Stimulated activated CD4-positive, alpha-beta T cell treated with anti-CD3 and anti-CD28 coated beads, Interleukin-4, amount 100 ng/mL, for 1 hour (primary cell): ENCODE measurements at places on chromosomes 13 and 19.

- no peak for DNase-seq
Measured at GRCh38 chr19:49543032-49543431, 15.2 kb downstream of the RCN3 start.

DNA sequence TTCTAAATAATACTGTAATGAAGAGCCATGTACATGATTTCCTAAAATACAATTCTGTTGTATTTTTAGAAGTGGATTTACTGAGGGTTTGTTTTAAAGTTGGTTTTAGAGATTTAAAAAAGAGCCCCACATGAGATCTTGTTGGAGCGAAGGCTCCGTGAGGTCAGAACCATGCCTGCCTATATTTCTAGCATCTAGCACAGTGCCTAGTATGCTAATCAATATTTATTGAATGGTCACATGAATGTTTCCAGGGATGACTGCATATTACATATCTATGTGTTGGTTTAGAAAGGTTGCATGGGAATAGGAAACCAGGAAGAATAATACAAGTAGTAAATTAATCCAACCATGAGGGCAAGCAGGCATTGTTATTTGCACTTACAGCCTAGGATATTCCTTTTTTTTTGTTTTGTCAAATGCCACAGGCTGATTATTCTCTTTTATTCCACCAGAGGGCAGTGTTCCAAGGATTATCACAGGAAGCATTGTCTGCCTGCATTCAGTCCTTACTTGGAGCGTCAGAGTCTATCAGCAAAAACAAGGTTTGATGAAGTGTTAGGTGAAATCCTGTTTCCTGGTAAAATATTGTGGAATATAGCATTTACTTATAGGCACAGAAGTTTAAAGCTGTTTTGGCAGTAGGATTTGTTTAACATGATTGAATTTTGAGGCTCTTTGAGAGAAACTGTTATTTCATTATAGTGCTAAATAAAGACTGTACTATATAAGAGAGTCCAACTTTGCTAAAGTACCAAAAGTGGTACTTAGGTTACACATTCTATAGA, 46.8 kb downstream of the COG3 start:
- no peak for DNase-seq

DNA sequence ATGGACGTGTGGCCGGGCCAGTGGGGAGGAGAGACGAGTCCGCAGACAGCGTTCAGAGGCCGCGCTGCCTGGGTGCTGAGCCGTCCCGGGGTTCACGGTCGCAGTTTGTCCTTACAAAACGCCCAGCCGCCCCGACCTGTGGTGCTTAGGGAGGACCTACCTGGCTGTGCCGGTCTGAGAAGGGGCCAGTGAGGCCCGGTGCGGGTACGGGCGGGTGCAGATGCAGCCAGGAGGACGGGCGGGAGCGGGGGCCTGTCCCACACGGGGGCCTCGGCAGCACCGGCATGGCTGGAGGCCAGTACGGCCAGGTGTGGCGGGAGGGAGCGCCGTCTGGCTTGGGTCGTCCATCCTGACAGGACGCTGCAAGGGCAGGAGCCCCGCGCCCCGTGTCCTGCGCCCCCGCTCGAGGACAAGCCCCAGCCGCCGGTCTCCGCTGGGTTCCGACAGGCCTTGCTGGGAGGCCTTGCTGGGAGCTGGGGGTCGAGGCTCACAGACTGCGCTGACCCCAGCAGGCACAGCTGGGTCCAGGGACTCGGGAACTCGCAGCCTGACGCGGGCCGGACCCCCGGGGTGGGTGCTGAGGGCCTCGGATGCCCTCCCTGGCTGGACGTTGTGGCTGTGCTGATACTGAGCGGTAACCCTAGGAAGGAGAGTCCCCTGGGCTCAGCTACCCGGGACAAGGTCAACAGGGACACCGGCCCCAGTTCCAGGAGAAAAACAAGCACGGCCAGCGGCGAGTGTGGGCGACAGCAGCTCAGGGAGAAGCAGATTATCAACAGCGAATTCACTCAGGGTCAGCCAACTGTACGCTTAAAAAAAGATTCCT, 5.3 kb upstream of the PROZ start:
- peak; percentile 25 for DNase-seq

DNA sequence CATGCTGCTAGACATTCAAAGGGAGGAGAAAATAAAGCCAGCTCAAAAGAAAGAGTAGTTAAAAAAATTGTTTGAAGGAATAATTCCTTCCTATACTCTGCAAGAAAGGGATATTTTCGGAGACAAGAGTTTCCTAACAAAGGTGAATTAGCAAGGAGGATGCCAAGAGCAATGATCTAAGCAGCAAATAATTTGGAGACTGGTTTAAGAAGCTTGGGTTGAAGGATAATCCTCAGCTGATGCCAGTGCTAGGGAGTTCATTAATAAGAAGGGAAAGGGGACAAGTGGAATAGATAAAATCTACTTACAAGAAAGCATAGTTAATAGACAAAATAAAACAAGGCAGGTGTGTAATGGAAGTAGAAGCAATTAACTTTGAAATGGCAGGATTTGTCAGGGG, 372.3 kb downstream of the NDFIP2 start:
- no peak for DNase-seq

DNA sequence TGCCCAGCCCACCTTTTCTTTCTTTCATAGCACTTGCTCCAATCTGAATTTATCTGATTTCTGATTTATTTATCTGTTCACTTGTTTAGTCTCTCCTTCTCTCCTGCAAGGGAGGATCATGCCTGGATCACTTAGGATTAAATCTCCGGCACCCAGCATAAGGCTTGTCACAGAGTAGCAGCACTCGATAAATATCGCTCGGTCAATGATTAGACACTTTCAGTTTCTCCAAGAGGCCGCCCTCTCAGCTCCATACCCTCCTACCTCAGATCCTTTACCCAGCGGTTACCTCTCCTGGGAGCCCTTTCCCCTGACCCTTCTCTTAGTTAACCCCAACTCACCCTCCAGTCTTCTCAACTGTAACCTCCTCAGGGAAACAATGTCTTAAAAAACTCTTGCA, 1.4 kb downstream of the CLIP3 start:
- no peak for DNase-seq

DNA sequence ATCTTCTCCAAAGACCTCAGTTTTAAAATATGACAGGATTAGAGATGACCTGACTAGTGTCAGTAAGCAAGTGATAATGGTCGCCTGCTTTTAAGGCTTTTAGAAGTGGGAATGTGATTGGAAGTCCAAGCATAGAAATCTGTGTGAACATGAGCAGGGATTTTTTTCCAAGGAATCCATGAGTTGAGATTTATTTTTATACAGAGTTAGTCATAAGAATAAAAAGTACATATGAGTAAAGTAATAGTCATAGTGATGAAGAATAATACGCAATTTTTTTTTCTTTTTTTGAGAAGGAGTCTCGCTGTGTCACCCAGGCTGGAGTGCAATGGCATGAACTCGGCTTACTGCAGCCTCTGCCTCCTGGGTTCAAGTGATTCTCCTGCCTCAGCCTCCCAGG, 1.6 kb downstream of the ZNF546 start:
- DNase-seq = no peak

GRCh38 chr13:110431425-110432294, 124.6 kb downstream of the COL4A2 start:
- DNase-seq = no peak

GRCh38 chr13:68291595-68291994, 1061.5 kb upstream of the PCDH9 start:
- DNase-seq = no peak

DNA sequence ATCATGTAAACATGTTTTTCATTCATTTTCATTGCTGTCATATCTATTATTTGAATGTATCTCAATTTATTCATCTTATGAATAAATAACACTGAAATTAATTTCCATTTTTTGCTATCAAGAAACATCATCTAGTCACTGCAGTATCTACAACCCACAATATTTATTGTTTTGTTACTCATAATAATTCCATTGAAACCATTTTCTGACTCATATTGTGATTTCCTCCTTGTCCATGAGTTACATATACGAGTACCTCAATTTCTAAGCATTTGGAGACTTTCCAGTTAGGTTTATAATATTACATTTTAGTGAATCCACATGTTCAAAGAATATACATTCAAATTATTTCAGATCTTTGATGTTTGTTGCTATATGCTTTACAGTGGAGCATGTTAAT, 1524.0 kb downstream of the SLITRK1 start:
- DNase-seq = no peak

DNA sequence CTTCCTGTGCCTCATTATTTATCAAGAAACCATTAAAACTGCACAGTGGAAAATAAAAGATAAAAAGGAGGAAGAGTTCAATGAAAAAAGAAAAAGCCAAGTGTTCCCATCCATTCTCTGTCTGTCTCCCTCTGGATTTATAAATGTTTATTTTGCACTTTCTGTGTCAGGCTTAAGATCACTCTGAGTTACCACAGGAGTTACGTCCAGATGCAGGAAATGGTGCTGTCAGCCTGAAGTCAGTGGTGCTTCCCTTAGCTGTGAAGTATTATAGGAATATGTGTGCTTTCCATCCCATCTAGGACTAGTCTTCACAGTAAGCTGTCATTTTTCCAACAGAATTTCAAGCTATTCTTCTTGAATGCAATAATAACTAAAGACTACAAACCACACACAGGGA, 420.2 kb downstream of the KCTD12 start:
- DNase-seq = no peak

DNA sequence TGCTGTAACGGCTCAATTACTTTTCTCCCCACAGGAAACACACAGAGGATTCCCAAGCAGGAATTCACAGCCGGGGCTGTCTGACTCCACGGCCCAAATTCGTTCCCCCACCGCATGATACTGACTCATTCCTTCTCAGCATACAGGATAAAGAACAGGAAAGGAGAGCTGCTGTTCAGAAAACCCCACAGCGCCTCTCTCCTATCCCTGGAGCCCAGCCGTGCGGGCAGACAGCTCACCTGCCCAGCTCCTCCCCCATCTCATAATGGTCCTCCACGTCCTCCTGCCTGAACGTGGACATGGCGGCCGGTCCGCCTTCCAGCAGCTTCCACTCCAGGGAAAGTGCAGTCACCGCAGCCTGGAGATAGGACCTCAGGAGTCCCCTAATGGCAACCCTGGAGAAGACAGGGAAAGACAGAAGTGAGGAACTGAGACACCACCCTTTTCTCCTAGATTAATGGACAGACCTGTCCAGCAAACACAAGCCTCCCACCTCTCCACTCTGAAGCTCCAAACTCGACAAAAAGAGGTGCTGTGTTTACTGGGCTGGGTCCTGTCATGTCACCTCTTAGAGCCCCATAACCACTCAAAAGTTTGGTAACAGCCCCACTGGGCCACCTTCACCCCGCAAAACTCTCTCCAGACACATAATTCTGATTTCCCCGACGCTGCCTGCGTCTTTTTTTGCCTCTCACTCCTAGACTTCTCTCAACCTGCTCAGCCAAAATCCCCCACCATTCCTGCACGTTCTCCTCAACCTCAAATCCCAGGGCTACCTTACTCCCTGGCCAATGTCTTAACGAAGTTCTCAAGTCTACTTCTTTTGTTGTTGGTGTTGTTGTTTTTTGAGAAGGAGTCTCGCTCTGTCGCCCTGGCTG, 1.2 kb downstream of the DAPK3 start:
- no peak for DNase-seq

DNA sequence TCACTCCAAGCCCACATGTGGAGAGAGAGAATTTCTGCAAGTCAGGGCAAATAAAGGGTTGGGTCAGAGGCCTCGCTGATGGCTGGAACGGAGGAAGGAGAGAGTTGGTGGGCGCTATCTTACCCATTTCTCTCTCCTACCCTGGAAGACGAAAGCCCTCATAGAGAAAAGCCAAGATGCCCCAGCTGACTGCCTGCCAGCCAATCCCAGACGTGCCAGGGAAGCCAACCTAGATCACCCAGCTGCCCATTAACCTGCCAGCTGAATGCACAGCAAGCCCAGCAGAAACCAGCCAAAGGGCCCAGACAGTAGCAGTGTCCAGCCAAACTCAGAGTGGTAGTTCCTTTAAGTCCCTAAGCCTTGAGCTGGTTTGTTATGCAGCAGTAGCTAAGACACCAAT, 167.0 kb upstream of the ZNF507 start:
- no peak for DNase-seq

DNA sequence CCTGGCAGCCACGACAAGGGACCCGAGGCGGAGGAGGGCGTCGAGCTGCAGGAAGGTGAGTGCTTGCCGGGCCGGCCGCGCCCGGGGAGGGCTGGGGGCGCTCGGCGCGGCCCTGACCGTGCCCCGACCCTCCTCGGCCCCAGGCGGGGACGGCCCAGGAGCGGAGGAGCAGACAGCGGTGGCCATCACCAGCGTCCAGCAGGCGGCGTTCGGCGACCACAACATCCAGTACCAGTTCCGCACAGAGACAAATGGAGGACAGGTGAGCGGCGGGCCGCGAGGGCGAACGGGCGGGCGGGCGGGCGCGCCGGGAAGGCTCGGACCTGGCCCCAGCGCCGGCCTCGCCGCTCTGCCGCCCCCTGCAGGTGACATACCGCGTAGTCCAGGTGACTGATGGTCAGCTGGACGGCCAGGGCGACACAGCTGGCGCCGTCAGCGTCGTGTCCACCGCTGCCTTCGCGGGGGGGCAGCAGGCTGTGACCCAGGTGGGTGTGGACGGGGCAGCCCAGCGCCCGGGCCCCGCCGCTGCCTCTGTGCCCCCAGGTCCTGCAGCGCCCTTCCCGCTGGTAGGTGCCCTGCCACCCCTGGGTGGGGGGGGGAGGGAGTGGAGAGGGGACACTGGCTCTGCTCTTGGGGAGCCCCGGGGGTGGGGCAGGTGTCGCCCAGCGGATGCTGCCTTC, 816 bp downstream of the USF2 start:
- peak; percentile 79 for DNase-seq

DNA sequence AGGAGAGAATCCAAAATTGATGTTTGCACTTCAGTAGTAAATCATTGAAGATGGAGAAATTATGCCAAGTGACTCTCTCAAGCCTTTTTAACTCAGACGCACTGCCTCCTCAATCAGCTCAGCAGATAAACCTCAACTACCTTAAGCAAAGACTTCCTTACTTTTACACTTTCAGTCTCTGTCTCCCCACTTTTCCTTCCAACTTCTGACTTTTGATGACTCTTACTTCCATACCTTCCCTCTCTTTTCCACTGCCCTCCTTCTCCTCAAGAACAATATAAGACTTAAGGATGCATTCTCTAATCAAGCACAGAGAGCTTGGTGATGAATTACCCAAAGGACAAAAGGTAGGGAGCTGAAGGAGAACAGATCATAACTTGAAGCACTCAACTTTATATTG, 4.8 kb upstream of the DACH1 start:
- DNase-seq = no peak

DNA sequence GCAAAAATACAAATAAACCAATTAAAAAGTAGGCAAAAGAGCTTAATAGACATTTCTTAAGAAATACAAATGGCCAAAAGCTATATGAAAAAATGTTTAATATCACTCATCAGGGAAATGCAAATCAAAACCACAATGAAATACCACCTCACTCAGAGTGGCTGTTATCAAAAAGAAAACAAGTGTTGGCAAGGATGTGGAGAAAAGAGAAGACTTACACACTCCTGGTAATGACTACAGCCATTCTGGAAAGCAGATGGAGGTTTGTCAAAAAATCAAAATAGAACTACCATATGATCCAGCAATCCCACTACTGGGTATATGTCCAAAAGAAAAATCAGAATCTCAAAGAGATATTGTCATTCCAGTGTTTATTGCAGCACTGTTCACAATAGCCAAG, 223.5 kb upstream of the SLC10A2 start:
- no peak for DNase-seq

DNA sequence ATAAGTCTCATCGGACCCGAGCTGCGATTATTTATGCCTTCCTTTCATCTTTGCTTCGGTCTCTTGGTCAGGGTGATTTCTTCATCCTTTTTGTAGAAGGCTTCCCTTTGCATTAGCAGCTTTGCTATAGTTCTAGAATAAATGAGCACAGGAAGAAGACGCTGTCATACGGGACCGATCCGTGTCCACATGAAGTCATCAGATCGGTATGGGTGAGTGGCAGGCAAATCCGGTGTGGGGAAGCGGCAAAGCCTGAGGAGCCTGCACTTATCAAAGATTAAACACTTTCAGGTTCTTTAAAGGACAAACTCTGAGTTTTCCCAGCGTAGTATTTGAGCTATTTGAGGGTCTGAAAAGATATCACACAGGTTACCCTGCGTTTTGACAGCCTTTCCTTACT, 119.3 kb downstream of the IRS2 start:
- DNase-seq = no peak
